ENCODE measurements at places on chromosomes 4 and X.

- DNase-seq, result no peak
These were observed 4.2 kb upstream of the TMEM154 start for GRCh38 chr4:152684007-152684406.

DNA sequence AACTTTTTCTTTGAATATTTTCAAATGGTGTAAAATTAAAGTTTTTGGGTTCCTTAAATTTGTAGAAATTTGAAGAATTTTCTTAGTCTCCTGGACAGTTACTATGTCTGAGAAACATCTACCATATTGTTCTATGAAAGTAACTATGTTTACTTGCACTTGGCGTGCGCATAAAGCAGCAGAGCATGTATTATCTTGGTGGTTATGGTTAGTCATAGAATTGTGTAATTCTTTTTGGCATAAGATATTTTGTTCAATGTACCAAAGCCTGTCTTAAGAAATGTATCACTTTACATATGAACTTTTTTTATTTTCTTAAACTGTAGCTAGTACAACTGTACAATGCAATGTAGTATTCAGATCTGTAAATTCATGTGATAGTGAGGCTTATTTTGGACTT lies 49.2 kb downstream of the CDS1 start:
- no peak for DNase-seq

DNA sequence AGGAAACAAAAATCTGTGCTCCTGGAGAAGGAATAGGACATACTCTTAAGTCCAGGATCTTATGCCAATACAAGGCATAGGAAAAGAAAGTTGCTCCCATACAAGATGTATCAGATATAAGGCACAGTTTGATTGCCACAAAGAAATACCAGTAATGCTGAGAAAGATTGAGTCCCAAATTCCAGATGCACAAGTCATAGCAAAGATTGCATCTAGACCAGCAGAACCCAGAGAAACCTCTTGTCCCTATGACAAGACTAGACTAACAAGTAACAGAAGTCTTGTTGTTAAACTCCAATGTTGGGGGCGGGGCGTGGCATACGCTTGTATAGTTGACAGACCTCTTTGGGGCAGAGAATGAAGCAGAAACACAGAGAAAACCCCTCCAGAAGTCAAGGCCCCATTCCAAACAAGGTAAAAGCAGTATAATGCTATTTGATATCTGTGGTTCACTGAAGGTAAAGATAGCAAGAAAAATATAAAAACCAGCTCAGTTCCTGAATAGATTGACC lies 671.5 kb upstream of the GRIA3 start:
- DNase-seq, result no peak

- DNase-seq, result no peak
These were observed 118.4 kb upstream of the MED14 start for GRCh38 chrX:40853816-40854123.

DNA sequence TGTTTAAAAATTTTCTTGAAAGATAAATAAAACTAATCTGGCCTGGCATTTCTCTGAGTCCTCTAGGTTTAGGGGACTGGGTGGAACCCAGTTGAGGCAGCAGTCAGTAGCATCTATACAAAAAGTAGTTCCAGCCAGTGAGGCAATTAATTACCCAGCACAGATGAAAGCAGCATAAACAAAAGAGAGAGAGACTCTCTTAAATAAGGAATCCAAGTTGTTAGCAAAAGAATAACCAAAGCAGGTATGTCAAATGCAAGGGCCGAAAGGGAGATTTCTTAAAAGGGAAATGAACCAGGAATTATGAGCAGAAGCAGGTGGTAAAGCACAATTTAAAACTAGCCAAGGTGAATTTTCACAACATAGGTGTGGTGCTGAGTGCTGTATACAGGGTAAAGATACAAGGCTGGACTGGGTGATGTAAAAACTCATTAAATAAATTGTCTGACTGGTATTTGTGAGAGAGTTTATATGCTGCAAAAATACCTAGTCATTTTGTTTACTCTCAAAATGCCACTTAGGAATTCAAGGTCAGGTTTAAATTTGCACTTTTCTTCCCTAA lies 94.6 kb upstream of the GALNT7 start:
- DNase-seq, result no peak

GRCh38 chr4:13930155-13930554 lies 302.6 kb upstream of the BOD1L1 start:
- no peak for DNase-seq

DNA sequence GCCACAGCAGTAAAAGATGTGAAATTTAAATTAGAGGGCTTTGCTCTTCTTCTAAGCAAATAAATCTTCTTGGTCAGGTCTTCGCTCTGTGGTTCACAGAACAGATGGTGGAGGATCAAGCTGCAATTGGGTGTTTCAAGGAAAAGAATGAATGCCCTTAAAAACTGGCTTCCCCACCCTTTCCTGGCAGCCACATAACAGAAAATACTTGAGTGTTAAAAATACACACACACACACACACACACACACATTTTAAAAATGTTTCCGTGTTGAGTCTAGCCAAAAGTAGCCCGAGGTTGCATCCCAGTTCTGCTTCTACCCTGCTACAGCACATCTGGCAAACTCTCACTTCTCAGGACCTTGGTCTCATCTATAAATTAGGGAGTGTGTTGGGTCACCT lies 56.7 kb upstream of the FGFBP2 start:
- DNase-seq, result no peak

DNA sequence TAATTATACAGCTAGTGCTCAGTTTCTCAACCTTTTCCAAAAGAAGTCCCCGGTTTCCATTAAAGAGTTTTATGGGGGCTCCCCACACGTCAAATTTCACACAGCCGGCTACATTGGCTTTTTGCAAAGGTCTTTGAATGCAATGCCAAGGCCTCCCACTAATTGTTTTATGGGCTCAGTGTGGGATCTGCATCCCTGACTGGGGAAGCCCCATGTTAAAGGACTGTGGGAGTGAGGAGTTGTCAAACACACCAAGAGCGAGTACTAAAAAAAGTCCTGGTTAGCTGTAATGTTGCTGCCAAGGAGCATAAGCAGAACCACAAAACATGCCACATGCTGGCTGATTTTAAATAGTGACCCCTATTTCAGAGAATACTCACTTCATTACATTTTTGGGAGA lies 162.6 kb downstream of the BMPR1B start:
- DNase-seq, result no peak

- DNase-seq, result no peak
These were observed 429.1 kb upstream of the INTU start for GRCh38 chr4:127203562-127204200.

GRCh38 chr4:111066001-111066400 lies 443.1 kb upstream of the PITX2 start:
- DNase-seq, result no peak

GRCh38 chrX:81206476-81206875 lies 4.6 kb downstream of the SH3BGRL start:
- no peak for DNase-seq

GRCh38 chr4:139743027-139743426 lies 77.4 kb downstream of the MGST2 start:
- DNase-seq, result no peak

- no peak for DNase-seq
These were observed 131.9 kb upstream of the MSX1 start for GRCh38 chr4:4727536-4727935.

DNA sequence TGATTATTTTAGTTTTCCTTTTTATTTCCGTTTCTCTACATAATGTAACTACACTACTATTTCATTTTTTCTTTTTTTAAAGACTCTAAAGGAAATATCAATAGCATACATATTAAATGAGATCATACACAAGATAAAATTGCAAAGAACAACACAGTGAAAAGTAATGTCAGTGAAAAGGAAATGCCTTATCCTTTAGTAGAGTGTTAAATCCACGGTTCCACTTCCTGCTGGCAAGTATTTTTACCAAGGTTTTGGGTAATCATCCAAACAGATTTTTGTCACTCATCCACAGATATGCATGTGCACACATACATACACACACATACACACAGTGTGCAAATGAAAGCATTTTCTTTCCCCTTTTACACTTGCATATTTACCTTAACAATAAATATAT lies 548.9 kb downstream of the PPP4R3C start:
- DNase-seq, result no peak

DNA sequence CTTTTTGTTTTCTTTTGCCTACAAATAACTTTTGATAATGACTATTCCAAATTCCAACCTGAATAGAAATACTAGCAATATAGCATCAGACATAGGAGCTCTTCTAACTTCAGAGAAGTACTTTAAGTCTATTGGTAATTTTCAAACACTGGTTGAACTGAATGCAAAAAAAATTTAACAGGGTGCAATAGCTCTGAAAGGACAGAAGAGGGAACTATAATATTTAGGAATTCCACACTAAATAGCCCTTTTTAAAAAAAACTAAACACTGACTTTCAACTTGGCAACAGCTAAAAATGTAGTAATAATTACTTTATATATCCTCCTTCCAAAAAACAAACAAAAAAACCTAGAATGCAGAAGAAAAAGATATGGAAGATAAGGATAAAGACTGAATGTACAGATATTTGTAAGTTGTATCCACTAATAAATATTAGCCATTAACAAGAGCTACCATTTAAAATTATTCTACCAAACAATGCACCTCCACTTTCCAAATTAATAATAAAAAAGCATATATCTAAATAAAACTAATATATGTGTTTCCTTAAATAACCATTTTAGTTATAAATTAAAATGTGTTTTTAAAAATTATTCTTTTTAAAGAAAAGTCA lies 81.4 kb downstream of the FBXW7 start:
- DNase-seq, result no peak

DNA sequence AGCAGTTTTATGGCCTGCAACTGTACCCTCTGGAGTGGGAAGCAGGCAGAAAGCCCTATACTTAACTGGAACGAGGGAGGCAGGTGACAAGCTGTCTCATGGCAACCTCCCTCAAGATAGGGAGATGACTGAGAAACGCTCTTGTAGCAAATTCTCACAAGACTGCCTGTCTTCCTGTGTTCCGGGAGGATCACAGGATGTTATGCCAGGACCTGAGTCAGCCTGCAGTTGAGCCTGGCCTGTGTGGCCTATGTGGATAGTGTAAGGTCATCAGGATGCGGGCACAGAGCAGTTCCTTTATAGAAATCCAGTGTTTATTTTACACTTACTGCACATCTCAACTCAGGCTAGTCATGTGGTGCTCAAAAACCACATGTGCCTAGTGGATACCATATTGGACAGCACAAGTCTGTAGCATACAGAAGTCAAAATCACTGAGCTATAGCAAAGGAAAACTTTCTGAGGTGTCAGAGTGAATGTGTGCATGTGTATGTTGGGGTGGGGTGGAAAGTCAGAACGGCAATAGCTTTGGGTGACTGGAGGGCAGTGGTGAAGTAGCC lies 25.2 kb downstream of the TAF7L start:
- DNase-seq, result no peak

- no peak for DNase-seq
These were observed 78.7 kb upstream of the CBLL2 start for GRCh38 chrX:22193851-22194659.

DNA sequence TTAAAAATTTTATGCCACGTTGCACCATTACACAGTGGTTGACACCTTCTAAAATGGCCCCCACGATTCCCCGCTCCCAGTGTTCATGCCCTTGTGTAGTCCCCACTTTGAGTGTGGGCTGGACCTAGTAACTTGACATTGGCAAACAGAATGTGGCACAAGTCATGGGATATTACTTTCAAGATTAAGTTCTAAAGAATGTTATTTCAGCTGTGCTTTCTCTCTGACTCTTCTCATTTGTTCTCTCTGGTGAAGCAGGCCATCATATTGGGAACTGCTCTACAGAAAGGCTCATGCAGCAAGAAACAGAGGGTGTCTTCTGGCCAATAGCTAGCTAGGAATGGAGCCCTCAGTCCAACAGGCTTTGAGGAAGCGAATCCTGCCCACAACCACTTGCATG lies 67.1 kb downstream of the ATXN3L start:
- no peak for DNase-seq

DNA sequence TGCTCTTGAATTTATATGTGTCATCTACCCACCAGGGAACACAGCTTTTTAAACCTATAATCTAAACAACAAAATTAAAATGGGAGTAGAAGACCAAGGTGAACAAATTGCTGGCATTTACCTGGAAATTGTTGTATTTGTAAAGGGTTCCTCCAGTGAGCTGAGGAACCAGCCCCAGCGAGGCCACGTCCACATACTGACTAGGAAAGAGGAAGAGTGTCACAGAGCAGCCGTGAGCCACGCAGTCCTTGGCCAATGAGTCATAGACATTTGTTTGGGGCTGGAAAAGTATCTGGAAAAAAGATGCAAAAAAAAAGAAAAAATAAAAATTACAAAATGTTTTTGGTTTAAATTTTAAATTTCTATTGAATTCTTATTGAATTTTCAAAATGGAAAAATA lies 58.7 kb downstream of the METTL14 start:
- no peak for DNase-seq

GRCh38 chr4:106238820-106239420 lies 77.1 kb downstream of the TBCK start:
- DNase-seq, result no peak

DNA sequence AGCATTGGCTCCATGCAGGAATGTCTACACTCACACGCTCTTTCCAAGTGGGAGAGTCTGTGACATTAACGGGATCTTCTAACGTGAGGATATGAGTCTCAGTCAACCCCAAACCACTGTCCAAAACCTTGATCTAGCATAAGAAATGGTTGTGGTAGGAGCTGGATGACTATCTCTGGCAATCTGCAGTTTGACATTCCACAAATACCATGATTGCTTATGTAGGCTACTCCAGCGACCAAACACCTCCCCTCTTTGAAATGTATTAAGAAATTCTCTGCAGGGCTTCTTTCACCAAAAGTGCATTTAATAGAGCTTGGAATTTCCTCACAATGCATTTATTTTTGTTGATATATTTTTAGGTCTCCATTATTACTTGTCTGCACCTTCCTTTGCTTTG lies 14.1 kb upstream of the STX18 start:
- DNase-seq, result no peak

DNA sequence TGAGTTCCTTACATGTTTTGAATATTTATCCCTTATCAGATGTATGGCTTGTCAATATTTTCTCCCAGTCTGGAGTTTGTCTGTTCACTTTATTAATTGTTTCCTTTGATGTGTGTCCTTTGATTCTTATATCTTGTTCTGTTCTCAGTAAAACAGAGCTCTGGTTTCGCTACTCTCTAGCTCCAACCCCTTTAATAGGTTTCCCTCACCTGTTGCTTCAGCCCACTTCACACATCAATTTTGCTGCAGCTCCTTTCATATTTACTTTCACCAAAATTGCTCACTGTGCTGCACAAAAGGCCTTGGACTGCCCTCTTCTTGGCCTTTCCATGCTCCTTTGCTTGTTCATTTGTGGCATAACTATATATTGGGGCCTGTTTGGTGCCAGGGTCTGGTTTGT lies 85.1 kb downstream of the CFAP299 start:
- no peak for DNase-seq

GRCh38 chrX:154728431-154729190 lies 22.3 kb downstream of the GAB3 start:
- no peak for DNase-seq

GRCh38 chrX:39337451-39337850 lies 536.2 kb downstream of the MID1IP1 start:
- DNase-seq, result no peak

Data from activated CD8-positive, alpha-beta memory T cell treated with anti-CD3 and anti-CD28 coated beads for 1 hour (primary cell).